Lower lobe of right lung (tissue), 2 donors: ENCODE measurements at places on chromosomes 7 and 10.

- H3K4me1 ChIP-seq: peaks cover 5% of the 10 kb centered on the region
- no peaks in the 10 kb centered on the region for H3K27me3 ChIP-seq
- no peak for DNase-seq
- no peaks in the 10 kb centered on the region for H3K36me3 ChIP-seq
Observed at GRCh38 chr7:127873151-127873550, 158.1 kb downstream of the LRRC4 start.

GRCh38 chr10:103547391-103547946 lies 54.0 kb downstream of the NEURL1 start:
- no peak overlapping the region for H3K27ac ChIP-seq
- no peaks in the 10 kb centered on the region for H3K27me3 ChIP-seq
- no peaks in the 10 kb centered on the region for H3K36me3 ChIP-seq

DNA sequence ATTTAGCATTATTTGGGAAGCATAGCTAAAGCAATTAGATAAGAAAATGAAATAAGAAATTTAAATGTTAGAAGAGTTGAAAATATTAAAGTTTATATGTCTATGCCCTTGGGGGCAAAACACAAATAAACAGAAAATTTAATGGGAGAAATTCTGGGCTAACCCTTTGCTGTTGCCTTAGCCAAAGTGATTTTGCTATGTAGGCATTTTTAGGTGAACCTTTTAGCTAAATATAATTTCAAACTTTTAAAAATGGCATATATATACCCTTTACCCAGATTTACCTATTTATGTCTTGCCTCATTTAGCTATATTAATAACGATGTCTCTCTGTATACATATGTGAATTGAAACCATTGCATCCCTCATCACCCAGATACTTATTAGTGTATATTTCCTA lies 20.1 kb downstream of the NFE2L3 start:
- no peak overlapping the region for H3K4me3 ChIP-seq
- no peaks in the 10 kb centered on the region for H3K4me1 ChIP-seq
- no peak overlapping the region for H3K27ac ChIP-seq
- H3K27me3 ChIP-seq: no peaks in the 10 kb centered on the region
- H3K36me3 ChIP-seq: no peaks in the 10 kb centered on the region
- no peak for DNase-seq

DNA sequence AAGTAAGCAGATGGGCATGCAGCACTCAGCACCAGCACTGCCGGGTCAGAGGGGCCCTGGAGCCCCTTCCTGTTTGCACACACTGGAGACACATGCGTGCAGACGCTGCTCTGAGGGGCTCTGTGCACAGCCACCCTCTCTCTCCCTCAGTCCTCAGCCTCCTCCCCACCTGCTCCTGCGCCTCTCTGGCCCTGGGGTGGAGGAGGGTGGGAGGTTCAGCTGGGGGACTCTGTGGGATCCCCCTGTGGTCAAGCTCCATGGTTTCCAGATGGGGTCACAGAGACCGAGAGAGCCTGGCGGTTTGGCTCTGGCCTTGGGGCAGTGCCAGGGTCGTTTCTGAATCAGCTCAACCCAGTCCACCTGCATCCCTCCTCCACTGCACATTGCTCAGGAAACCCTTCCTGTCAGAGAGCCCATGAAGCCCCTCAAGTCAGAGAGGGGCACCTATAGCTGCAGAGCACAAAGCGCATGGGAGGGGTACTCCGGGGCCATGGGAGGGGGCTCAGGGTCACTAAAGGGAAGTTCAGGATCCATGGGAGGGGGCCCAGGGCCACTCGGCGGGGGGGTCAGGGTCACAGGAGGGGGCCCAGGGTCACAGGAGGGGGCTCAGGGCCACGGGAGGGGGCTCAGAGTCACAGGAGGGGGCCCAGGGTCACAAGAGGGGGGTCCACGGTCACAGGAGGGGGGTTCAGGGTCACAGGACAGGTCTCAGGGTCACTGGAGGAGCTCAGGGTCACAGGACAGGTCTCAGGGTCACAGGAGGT lies 161.7 kb downstream of the ADARB2 start:
- H3K4me1 ChIP-seq: no peaks in the 10 kb centered on the region
- no peak overlapping the region for H3K4me3 ChIP-seq
- peaks cover 8% of the 10 kb centered on the region for H3K27me3 ChIP-seq
- no peaks in the 10 kb centered on the region for H3K36me3 ChIP-seq
- H3K27ac ChIP-seq: no peak overlapping the region

DNA sequence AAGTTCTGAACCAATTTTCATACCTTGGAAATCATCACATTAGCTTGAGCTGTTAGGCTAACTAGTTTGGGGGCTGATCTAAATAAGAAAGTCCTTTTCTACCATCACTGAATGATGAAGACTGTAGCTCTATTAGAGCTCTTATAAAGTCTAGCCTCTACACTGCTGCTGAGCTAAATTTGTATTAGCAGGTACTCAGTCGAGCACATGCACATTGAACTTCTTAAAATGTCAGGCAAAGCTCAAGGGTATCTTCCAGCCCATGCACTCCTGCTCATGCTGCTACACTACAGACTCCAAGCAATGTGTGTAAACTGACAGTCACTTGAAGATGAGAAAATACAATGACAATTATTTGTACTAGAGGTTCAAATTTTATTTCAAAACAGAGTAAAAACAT lies 158.8 kb upstream of the TMEM229A start:
- no peak for DNase-seq
- H3K36me3 ChIP-seq: no peaks in the 10 kb centered on the region
- no peak overlapping the region for H3K27ac ChIP-seq
- H3K4me1 ChIP-seq: no peaks in the 10 kb centered on the region
- H3K27me3 ChIP-seq: no peaks in the 10 kb centered on the region

DNA sequence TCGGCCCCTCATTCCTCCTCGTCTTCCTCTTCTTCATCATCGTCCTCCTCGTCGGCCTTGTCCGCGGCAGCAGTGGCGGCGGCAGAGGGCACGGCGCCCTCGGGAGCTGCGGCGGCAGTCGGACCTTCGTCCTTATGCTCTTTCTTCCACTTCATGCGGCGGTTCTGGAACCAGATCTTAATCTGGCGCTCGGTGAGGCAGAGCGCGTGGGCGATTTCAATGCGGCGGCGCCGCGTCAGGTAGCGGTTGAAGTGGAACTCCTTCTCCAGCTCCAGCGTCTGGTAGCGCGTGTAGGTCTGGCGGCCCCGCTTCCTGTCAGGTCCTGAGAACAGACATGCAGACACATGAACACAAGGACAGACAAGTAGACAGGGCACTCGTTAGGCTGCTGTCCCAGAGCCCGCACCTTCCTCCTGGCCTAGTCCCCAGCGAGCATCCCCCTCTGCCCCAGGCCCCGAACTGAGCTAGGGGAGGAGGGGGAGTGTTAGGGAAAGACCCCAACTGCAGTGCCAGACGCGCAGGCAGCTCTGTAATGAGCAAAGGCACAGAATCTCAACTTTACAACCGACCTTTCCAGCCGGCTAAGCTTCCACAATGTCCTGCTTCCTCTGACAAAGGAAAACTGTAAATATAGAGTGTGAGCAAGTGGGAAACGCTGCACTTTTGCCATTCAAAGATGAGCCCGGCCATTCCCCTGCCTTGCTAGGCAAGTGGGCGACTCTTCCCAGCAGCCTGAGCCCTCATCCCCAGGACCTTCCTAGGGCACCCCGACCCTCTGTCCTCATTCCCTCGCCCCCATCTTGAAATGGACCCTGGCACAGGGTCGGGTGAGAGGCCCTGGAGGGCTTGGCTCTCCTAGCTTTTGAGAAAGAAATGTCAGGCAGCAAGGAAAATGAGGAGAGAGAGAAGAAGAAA lies 1.3 kb downstream of the HOXA7 start:
- no peak for DNase-seq
- H3K4me1 ChIP-seq: peaks cover 58% of the 10 kb centered on the region
- no peaks in the 10 kb centered on the region for H3K36me3 ChIP-seq
- H3K27ac ChIP-seq: peak overlapping the region; percentile 81
- H3K4me3 ChIP-seq: peak overlapping the region; percentile 60

GRCh38 chr7:786472-787255 lies 45.6 kb upstream of the SUN1 start:
- H3K4me1 ChIP-seq: no peaks in the 10 kb centered on the region
- H3K27me3 ChIP-seq: no peaks in the 10 kb centered on the region
- no peak overlapping the region for H3K27ac ChIP-seq
- DNase-seq: peak; percentile 72

DNA sequence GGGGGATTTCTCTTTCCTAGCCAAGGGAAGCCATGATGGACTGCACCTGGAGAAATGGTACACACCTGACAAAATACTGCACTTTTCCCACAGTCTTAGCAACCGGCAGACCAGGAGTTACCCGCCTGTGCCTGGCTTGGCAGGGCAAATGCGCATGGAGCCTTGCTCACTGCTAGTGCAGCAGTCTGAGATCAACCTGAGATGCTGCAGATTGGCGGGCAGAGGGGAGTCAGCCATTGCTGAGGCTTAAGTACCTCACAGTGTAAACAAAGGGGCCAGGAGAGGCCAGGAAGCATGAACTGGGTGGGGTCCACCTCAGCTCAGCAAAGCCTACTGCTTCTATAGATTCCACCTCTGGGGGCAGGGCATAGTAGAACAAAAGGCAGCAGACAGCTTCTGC lies 49.4 kb downstream of the OR13A1 start:
- peaks cover 4% of the 10 kb centered on the region for H3K27me3 ChIP-seq
- no peaks in the 10 kb centered on the region for H3K36me3 ChIP-seq
- H3K27ac ChIP-seq: no peak overlapping the region
- no peaks in the 10 kb centered on the region for H3K4me1 ChIP-seq
- no peak overlapping the region for H3K4me3 ChIP-seq
- no peak for DNase-seq

GRCh38 chr10:78706726-78707540 lies 361.8 kb upstream of the ZMIZ1 start:
- no peaks in the 10 kb centered on the region for H3K27me3 ChIP-seq
- no peaks in the 10 kb centered on the region for H3K36me3 ChIP-seq
- no peak overlapping the region for H3K27ac ChIP-seq
- DNase-seq: no peak

- H3K4me1 ChIP-seq: no peaks in the 10 kb centered on the region
- no peaks in the 10 kb centered on the region for H3K27me3 ChIP-seq
- no peaks in the 10 kb centered on the region for H3K36me3 ChIP-seq
- H3K27ac ChIP-seq: no peak overlapping the region
- DNase-seq: no peak
Observed at GRCh38 chr10:109588259-109588658, 335.1 kb downstream of the XPNPEP1 start.

- no peaks in the 10 kb centered on the region for H3K27me3 ChIP-seq
- no peaks in the 10 kb centered on the region for H3K4me1 ChIP-seq
Observed at GRCh38 chr10:59801171-59801570, 47.9 kb upstream of the MRLN start.

- no peaks in the 10 kb centered on the region for H3K36me3 ChIP-seq
- peaks cover 57% of the 10 kb centered on the region for H3K4me1 ChIP-seq
- peak overlapping the region; percentile 50 for H3K27ac ChIP-seq
- no peak overlapping the region for H3K4me3 ChIP-seq
- H3K27me3 ChIP-seq: no peaks in the 10 kb centered on the region
Observed at GRCh38 chr7:131544449-131545301, 11.8 kb downstream of the PODXL start.

DNA sequence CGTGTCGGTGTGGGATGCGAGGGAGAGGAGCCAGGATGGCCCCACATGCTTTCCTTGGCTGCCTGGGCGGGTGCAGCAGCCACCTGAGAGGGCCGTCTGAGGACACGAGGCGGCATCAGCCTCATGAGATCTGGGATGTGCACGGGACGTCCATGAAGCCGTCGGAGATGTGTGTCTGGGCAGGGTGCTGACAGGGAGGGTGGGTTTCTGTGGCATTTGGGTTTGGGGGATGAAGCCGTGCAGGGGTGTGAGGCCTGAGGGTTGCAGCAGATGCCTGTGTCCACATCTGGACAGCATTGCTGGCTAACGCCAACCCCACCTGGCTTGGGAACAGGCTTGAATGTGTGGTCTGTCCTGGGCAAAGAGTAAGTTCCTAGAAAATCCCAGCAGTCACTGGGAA lies 179.5 kb downstream of the DNAJB6 start:
- no peak overlapping the region for H3K27ac ChIP-seq
- no peak for DNase-seq
- no peak overlapping the region for H3K4me3 ChIP-seq
- no peaks in the 10 kb centered on the region for H3K4me1 ChIP-seq
- no peaks in the 10 kb centered on the region for H3K36me3 ChIP-seq

DNA sequence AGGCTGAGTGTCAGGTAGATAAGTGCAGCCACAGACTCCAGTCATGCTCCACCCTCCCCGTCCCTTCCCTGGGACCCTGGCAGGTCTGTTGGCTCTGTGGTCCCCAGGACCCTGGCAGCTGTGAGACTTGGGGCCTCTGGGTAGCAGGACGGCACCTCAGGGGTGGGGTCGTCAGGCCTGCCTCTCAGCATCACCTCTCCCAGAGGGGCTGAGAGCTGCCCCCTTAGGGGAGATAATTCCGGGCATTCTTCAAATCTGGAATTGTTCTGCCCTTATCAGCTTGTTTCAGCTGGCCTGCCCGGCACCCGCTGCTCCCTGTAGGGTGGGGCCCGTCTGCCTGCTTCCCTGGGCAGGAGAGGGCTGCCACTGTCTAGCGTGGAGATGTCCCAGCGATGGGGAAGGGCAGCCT lies 23.3 kb downstream of the PODXL start:
- H3K27ac ChIP-seq: peak overlapping the region; percentile 50
- no peaks in the 10 kb centered on the region for H3K4me1 ChIP-seq
- DNase-seq: no peak
- no peak overlapping the region for H3K4me3 ChIP-seq
- no peaks in the 10 kb centered on the region for H3K36me3 ChIP-seq

GRCh38 chr10:100033766-100034418 lies 24.1 kb upstream of the DNMBP start:
- H3K4me1 ChIP-seq: no peaks in the 10 kb centered on the region
- DNase-seq: no peak

DNA sequence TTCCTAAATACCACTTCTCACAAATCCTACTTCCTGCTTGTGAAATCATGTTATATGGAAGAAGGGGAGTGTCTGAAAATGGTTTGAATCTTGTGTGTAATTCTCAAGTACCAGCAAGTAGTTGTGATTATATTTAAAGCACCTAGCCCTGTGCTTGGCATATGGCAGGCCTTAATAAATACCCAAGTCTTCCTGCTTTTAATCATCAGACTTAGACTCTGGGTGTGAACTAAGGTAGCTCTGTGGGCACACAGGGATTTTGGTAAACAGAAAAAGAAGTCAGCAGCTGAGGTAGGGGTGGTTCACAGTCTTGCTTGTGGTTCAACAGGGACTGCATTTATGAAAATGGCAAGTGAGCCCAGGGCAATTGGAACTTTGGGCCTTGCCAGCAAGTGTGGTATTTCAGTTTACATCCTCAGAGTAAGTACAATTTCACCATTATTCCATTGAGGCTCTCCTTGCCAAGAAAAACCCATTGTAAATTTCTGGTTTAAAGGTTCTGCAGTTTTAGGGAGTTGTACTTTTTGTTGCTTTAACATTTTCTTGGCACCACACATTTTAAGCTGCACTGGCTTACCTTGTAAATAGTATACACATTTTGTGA lies 215.5 kb downstream of the AUTS2 start:
- no peaks in the 10 kb centered on the region for H3K27me3 ChIP-seq
- no peaks in the 10 kb centered on the region for H3K36me3 ChIP-seq
- no peak overlapping the region for H3K4me3 ChIP-seq
- no peak for DNase-seq
